ENCODE measurements at places on chromosomes 4 and X.
A peak's percentile ranks its signal among the peaks of the same experiment; 100 is the strongest.

DNA sequence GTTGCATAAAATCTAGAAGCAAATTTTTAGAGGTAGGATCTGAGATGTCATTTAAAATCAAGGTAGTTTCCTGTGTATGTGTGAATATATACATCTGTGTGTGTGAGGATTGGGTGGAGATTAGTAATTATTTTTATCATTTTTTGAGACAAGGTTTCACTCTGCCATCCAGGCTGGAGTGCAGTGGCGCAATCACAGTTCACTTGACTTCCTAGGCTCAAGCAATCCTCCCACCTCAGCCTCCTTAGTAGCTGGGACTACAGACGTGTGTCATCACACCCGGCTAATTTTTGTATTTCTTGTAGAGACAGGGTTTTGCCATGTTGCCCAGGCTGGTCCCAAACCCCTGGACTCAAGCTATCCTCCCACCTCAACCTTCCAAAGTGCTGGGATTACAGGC, 188.3 kb downstream of the RAPGEF2 start:
- DNase-seq = no peak

DNA sequence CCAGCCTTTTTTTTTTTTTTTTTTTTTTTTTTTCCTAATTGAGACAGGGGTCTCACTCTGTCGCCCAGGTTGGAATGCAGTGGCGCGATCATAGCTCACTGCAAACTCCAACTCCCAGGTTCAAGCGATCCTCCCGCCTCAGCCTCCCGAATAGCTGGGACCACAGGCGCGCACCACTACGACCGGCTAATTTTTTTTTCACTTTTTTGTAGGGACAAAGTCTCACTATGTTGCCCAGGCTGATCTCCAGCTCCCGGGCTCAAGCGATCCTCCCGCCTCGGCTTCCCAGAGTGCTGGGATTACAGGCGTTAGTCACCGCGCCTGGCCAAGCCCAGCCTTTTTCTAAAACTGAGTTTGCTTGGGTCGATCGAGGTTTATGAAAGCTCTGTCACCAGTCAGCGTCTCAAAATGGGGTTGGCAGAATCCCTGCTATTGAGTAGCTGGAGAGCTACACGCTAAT, 1.3 kb upstream of the OTUD5 start:
- DNase-seq = no peak

DNA sequence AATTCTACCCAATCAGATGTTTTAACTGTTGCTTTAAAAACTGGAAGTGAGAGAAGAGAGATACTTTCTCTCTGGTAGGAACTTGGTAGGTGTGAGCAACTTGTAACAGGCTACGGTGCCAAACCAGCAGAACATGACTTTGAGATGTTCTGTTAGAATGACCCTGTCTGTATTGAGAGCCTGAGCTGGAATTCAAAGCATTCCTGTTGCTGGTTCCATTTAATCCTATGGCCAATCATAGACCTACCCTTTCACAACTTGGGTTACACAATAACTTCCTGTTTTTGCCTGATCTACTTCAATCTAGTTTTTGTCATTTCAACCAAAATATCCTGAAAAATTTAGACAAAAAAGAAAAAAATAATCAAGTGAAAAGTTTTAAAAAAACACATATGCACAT, 1.7 kb upstream of the PRRG1 start:
- DNase-seq = no peak

- DNase-seq = no peak
Observed at GRCh38 chr4:167102475-167102874, 131.8 kb downstream of the SPOCK3 start.

GRCh38 chr4:156251373-156252065, 297.9 kb upstream of the CTSO start:
- no peak for DNase-seq

DNA sequence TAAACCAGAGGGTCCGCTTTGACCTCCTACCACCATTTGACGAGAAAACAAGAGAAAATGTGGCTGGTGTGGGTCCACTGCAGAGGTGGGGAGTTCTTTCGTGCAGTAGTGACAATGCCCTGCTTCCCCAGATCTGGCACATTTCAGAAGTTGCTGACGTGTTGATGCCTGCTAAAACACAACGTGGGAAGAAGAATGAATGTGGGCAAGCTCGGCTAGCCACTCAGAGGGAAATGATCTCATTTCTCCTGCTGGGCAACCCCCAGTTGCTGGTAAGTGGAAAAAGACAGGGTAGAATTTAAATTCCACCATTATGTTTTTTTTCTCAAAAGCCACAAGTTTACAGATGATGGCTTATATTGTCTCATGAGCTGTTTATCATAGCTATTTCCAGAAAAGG, 77.9 kb downstream of the LUZP4 start:
- DNase-seq = no peak

- DNase-seq = no peak
Observed at GRCh38 chr4:53535567-53535966, 55.7 kb downstream of the LNX1 start.

DNA sequence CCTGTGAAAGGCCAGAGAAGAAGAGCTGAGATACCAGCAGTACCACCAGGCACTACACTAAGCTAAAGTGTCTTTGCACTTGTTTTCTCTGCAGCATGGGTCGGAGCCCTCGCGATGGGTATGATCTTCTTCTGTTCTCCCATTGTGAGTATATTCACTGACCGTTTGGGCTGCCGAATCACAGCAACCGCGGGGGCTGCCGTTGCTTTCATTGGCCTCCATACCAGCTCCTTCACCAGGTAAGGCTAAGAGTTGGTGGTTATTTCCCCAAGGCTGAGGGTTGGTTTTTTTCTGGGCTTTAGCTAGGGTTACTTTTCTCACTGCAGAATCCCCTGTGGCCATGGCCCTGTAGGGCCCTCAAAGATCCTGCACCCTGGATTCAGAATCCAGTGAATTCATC, 93.5 kb downstream of the RLIM start:
- no peak for DNase-seq

DNA sequence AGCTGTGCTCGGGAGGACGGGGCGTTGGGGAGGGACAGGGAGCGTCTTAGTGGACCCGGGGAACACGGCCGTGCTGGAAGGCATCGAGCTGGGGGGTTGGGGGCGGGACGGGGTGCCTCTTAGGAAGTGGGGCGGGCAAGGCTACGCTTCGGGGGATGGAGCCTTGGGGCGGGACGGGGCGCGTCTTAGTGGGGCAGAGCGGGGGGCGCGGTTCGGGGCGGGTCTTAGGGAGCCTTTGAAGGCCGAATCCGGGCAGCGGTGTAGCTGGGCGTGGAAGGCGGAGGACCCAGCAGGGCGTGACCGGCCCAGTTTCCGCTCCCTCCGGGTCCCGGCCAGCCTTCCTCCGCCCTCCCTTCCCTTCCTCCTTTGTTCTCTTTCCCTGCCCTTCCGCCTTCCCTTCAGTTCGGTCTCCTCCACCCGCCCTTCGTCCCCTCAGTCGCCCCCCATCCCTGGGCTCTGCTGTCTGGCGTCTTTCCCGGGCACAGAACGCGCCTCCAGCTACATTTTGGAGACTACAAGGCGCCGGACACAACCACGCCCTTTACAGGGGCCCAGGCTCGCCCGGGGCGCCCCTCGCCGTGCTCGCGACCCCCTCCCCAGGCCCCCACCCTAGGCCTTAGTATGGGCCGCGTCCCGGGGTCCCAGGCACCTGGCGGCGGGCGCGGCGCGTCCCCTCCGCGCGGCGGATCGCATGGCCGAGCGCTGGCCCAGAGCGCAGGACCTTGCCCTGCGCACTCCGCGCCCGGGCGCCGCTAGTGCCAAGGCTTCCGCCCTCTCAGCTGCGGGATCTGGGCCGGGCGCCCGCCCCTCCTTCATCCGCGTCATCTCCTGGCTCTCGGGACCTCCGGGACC, at the start of gene ARSD:
ARSD (minus strand) TSS at position 757 of the 852 bp plus-strand sequence; CDS start at position 693, 64 bp downstream.
- DNase-seq = peak; percentile 46

DNA sequence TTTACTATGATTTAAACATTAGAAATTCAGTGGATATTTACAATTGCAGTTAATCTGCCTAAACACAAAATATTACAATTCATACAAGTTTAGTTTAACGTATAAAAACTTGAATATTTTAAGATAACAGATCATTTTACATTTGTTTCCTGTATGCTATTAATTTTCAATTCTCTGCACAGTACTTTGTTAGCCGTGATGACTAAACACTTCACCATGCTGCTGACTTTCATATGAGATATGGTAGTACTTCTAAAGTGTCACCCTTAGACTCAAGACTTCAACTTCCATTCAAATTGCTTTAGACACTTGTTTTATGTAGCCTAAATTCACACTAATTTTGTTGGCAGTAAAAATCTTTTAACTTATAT, 1646.4 kb upstream of the ADGRL3 start:
- DNase-seq = no peak

- no peak for DNase-seq
Observed at GRCh38 chr4:53189011-53189410, 176.8 kb downstream of the SCFD2 start.

- peak; percentile 60 for DNase-seq
Observed at GRCh38 chr4:108168671-108169523, at the start of gene LEF1. Gene LEF1 (minus strand): TSS chr4:108168932. CDS start chr4:108167767, 1,165 bp downstream.

- peak; percentile 13 for DNase-seq
Observed at GRCh38 chr4:42398171-42398870, 1.0 kb downstream of the SHISA3 start.

- no peak for DNase-seq
Observed at GRCh38 chr4:54727346-54727745, 69.6 kb downstream of the KIT start.

GRCh38 chr4:2415881-2416563, 2.4 kb downstream of the ZFYVE28 start:
- DNase-seq = no peak

- no peak for DNase-seq
Observed at GRCh38 chr4:123649645-123650391, 253.2 kb downstream of the SPRY1 start.

- DNase-seq = no peak
Observed at GRCh38 chr4:38178392-38178995, 218.3 kb downstream of the PTTG2 start.

- no peak for DNase-seq
Observed at GRCh38 chr4:38717604-38718003, 53.6 kb downstream of the KLF3 start.

DNA sequence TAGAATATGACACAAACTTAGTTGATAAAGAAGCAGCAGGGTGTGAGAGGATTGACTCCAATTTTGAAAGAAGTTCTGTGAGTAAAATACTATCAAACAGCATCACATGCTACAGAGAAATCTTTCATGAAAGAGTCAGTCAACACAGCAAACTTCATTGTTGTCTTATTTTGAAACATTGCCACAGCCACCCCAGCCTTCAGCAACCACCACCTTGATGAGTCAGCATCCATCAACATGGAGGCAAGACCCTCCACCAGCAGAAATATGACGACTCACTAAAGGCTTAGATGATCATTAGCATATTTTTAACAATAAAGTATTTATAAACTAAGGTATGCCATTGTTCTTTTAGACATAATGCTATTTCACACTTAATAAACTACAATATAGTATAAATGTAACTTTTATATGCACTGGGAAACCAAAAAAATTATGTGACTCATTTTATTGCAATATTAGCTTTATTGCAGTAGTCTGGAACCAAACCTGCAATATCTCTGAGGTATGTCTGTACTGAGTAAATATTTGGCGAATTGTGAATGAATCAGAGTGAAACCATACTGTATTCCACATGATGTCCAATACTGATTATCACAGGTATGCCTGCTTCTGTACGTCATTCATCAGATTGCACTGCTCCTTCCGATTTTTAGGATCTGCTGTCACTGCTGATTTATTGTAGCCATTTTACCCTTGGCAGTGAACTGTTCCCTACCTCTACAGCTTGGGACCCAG, 11.6 kb downstream of the FRMPD4 start:
- DNase-seq = no peak

DNA sequence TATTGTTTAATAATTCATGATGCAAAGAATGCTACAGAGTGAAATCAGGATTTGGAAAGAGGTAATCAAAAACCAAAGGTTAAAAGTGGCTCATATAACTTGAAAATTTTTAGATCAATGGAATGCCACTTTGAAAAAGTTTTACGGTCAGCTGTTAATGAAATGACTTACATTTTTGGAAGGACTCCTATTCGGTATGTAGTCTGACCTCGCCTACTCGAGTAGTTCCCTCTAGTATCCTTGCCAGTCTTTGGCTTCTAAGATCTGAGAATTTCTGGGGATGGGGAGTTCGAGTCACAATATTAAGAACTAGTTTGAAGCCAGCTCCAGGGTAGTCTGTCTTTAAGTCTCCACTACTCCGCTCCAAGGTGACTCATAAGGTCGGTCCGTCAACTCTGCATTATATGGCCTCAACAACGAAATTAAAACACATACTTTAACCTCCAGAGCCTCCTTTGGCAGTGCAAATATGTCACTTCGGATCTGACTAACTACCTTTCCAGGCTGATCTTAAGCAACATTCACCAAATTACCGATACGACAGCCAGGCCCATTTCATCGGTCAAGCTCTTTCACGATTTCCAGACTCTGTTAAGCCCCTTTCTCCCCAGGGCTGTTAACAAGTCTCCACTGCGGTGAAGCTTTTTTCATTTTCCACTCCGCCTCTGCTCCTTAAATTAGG, 733 bp upstream of the NAA15 start:
- no peak for DNase-seq
